ENCODE measurements at places on chromosomes 2 and 18.

GRCh38 chr2:11742702-11743357 lies 3.6 kb upstream of the LPIN1 start:
- DNase-seq, result no peak

DNA sequence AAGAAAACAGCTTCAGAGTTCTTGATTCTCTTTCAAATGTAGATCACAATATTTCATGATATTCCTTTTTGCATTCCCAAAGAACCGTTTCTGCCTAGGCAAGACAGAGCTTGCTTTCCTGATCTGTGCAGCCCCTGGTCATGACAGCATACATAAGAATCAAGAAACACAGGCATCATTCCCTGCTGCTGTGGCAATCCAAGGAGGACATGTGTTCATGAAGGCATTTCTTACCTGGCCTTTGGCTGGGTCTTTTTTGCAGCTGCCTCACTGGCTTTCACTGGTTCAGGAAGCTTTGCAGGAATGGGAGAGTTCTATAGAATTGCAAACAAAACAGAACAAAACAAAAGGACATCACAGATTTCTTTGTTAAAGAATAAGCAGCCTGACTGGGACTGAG lies 87.6 kb upstream of the NFU1 start:
- DNase-seq, result no peak

DNA sequence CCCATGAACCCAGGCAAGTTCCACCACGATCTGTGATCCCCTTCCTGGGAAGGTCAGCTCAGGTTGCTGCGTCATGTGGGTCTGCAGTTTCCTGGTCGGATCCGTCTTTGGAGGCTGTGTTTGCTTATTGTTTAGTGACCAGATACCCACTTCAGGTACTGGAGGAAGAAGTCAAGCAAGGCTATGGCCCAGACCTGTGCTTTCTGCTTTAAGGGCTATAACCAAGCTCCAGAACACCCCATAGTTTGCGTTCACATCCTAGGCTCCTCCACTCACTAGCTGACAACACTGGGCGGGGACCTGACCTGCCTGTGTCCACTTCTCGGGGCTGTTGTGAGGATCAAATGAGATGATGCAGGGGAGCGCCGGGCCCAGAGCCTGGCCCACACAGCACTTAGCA lies 44.0 kb downstream of the MAL start:
- no peak for DNase-seq

DNA sequence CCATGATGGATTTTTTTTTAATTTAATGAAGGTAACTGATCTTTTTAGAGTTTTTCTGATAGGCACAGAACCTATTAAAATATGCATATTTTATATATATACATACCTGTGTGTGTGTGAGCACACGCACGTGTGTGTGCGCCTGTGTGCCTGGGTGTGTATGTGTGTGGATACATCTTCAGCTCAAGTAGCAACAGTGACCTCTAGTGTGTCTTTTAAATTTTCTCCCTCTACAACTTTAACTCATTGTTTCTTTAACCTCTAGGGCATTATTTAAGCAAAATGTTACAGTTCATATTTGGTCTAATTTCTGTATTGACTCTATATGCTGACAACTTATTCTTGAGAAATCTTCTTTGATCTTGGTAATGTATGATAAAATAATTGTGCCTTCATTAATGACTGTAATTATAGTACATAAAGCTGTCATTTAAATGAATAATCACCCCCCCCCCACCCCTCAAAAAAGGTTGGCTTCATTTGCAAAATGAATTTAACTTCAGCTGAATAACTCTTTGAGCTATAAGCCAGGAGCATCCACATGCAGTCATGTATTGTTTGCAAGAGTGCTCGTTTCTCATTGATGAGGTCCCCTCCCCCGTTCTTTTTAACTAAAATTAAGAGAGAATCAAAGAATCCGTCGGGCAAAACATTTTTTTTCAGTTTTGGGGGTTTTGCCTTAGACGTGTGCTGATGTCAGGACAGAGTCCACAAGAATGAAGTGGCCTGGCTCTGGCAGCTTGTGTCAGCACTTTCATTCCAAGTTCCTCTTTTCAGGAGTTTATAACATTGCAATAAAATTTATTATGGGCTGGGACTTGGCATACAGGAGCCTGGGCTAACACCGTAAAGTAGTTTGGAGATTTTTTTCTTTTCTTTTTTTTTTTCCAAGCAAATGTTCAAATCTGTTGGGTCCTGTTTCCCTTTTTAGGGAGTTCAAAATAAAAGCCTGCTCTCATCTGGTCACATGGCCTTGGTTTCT lies 80.0 kb downstream of the ETAA1 start:
- DNase-seq, result no peak

DNA sequence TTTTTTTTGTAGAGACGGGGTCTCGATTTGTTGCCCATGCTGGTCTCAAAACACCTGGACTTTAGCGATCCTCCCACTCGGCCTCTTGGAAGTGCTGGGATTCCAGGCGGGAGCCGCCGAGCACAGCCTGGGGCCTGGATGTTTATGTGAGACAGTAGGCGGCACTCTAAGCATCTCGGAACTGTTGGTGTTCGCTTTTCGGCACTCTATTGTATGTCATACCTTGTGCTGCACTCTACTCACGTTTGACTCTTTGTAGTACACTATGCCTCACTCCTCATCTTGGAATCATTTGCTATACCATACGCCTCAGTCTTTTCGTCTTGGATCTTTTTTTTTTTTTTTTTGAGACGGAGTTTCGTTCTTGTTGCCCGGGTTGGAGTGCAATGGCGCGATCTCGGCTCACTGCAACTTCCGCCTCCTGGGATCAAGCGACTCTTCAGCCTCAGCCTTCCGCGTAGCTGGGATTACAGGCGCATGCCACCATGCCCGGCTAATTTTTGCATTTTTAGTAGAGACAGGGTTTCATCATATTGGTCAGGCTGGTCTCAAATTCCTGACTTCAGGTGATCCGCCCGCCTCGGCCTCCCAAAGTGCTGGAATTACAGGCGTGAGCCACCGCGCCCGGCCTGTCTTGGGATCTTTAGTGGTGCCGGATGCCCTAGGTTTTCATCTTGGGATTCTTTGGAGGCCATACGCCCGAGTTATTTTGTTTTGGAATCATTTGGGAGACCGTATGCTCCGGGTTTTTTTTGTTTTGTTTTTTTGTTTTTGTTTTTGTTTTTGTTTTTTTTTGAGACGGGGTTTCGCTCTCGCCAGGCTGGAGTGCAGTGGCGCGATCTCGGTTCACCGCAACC lies 24.2 kb upstream of the ZDBF2 start:
- no peak for DNase-seq

- no peak for DNase-seq
Observed at GRCh38 chr2:126893606-126894005, 5.1 kb upstream of the TEX51 start.
